ENCODE measurements at places on chromosomes 5 and 9. TPM values are rescaled to one million over a fixed set of nuclear protein-coding genes. Genes with fewer than 3 reads are reported as not detected.

GRCh38 chr9:136858844-136859757 lies 7.0 kb downstream of the MAMDC4 start:
- peak; percentile 13 for DNase-seq

DNA sequence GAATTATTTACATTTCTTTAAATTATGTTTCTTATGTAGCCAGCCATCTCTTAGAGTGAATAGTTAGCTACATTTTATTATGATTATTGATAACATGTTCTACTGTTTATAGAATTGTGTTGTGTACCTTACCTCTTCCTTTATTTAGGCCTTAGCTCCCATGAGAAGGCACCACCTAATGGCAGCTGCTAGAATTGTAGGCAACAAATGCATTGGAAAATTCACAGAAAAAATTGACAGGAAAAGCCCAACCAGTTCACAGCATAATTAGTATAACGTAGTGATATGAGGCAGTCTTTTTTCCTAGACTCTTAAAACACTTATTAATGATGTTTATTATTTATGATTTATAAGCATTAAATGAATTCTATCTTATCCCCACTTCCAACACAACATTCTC lies 175.8 kb downstream of the WDR70 start:
- DNase-seq: no peak

- DNase-seq: no peak
These were observed 51.9 kb downstream of the NEK6 start for GRCh38 chr9:124309667-124310084.

CTNNAL1 gene
- 1.5 TPM for total RNA-seq

ZFR gene
- total RNA-seq: 74.6 TPM

DNA sequence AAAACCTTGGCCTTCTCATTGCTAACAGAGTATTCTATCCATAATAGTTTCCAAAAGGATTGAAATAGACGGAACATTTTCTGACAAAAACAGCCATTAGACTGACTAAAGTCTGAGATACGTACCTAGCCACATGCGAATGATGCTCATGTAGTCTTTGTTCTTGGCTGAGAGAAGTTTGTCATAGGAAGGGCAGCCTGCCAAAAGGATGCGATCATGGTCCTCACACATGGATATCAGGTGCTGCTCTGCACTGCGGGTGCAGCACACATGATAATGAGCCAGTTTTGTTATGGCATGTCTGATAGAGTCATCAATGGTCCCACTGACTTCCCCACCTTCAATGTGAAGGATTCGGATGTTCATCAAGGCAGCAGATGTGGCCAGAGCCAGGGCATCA lies 12.3 kb downstream of the GNE start:
- DNase-seq: no peak

GRCh38 chr9:121582641-121583040 lies 68.8 kb upstream of the DAB2IP start:
- no peak for DNase-seq

ASS1 gene
- not detected for total RNA-seq

DNA sequence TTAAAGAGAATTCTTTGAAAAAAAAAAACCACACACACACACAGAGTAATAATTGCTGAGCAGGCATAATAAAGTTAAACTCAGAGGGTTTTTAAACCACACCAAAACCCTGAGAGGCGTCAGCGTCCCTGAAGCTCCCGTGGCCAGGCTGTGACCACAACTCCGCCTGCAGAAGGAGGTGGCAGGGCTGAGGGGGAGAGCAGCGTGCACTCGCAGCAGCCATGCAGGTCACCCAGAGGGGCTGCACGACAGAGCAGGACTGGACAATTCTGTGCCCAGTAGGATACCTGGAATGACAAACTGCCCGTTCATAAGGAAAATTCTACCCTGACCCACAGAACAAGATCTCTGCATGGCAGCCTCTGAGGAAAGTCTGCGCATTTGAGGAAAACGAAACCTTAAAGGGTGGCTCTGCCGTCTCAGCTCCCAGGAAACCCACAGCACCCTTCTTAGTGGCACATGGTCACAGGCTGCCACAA lies 44.0 kb downstream of the ROR2 start:
- peak; percentile 7 for DNase-seq

ANKRD31 gene
- total RNA-seq: 0.10 TPM

PCDHGA2 gene
- total RNA-seq: 0.07 TPM

DNA sequence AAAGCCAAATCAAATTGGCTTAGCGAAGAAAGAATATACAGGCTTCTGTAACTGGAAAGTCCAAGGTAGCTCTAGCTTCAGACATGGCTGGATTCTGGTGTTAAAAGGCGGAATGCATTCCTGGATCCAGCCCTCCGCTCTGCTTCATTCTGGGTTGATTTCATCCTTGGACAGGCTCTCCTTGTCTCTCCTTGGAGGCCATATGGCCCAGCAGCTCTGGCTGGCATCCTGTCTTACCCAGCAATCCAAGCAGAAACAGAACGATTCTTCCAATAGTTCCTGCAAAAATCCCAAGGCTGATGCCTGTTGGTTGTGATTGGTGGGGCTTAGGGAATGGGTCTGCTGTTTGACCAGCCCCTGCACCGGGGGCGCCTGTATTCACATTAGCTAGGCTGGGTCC lies 37.0 kb upstream of the SAP30L start:
- no peak for DNase-seq

RPS23 gene
- 3,327 TPM for total RNA-seq

DNA sequence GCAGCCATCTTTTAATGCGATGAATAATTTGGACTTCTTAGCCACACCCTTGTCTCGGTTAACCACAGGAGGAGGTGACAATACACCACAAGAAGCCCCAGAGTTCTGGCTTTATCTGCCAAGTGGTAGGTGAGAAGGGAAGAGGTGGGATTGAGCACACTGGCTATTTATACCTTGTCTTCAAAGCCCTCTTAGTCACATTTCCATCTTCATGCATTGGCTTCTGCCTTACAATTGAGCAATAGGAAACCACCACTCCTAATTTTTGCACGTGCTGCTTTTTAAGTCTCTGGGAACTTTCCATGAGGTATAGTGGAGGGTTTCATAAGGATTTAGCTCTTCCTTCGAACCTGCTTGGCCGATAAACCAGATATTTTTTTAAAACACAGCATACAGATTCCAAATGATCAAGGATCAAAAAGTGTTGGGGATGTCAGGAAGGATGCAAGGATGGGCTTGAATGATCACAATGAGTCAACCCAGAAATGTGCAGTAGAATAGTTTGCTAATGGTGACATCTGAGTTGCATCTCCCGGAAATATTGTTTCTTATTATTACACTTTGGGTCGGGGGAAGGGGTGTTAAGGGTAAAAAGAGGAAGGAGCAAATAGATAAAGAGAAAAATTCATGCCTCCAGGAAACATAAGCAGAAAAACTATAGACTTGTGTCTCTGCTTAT lies 25.5 kb downstream of the PLAC8L1 start:
- DNase-seq: no peak

DNA sequence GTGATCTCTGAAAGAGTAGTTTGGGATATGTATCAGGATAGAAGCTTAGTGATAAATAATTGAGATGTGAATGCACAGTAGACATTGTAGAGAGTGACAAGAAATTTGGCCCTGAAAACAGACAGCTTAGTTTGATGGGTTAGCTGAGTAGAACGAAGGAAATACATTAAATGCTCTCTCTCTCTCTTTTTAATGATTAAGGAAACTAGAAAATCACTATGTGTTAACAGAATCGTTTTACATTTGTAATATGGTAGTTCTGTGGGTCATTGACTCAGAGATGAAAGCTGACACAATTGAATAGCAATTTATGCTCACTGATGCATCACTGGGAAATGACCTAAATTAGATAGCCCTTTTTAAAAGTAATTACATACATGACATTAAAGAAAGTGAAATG lies 739.8 kb upstream of the PTPRD start:
- no peak for DNase-seq

- no peak for DNase-seq
These were observed 41.5 kb downstream of the EDIL3 start for GRCh38 chr5:84343171-84343570.

- no peak for DNase-seq
These were observed 183.3 kb upstream of the PUM3 start for GRCh38 chr9:3027210-3027609.

GRCh38 chr9:129583308-129584038 lies 37.4 kb downstream of the C9orf50 start:
- DNase-seq: no peak

DNA sequence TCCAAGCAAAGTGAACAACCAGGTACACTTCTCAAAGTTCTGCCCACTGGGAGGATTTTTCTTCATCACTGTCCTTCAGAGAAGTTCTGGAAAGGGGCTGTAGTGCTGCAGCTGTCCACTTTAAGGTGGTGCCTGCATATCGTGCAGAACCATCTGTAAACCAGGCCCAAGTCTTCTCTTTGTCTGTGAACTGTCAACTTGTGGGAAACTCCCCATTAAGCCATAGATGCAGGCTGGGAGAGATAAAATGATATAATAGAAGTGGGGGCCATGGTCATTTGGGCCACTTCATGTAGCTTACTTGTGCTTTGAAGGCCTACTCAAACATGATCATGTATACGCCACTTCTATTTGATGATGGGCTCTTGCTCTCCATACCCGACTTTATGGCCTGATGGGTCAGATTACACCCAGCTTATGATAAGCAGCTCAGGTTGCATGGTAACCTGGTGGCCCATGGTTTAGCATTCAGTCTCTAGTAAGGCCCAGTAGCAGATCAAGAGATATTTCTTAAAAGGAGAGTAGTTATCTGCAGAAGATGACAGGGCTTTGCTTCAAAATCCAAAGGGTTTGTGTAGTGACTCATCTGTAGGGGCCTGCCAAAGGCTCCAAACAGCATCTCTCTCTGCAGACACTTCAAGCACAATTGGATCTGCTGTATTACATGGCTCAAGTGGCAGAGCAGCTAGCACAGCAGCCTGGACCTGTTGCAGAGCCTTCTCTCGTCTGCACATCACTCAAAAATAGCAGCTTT lies 15.7 kb upstream of the BTF3 start:
- DNase-seq: no peak

ANKRD20A1 gene
- 1.3 TPM for total RNA-seq

PCDHGA5 gene
- total RNA-seq: 1.7 TPM

ANKH gene
- total RNA-seq: 71.3 TPM

DNA sequence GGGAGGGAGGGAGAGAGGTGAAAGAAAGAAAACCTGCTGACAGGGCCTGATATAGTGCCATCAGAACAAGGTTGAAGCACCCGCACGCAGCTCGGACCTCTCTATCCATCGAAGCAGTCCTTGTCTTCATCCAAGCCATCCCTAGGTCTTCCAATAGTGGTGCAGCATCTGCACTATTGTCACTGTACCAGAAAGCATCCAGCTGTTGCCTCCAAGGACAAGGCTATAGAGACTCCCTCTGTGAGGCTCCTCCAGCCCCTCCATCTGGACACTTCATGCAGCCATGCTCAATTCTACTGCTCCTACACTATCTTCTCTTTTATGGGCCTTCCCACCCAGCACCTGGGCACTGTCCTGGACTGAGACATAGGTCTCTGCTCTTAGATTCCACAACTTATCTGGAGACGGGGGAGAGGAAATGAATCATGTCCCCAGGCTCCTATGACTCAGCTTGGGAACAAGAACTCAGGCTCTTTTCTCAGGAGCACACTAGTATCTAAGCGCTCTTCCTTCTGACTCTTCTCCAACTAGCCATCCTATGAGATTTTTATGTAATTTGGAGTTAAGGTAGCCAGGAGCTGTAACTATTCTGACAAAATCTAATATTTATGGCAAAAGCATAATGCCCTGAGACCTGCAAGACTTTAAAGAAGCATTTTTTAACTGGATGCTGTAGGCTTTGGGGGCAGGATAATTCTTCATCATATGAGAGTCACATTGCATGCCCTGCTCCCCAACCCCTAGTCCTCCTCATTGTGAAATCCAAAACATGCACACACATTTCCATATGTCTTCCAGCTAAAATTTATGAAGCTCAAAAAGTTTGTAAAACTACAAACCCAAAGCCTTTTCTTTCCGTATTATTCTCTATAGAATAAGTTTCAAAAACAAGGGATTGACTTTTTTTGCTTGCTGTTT lies 446.8 kb downstream of the CCDC171 start:
- no peak for DNase-seq

DNA sequence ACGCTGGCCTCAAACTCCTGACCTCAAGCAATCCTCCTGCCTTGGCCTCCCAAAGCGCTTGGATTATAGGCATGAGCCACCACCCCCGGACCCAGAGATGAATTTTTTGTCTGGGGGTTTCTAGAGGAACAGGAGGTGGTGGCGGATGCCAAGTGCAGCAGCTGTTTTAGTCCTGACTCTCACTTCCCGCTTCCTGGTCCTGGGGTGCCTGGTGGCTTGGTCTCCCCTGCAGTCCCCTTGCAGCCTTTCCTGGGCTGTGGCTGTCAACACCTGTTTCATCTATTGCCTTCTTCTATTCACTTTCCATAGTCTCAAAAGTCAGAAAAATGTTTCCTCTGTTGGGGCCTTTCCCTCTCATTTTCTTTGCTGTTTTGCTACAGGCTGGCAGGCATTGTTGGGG lies 6.5 kb upstream of the NHP2 start:
- no peak for DNase-seq

TTC23L gene
- 1.4 TPM for total RNA-seq

GRCh38 chr5:137733006-137733405 lies 2.9 kb downstream of the KLHL3 start:
- DNase-seq: no peak

- no peak for DNase-seq
These were observed 639.7 kb downstream of the CCDC171 start for GRCh38 chr9:16192403-16193017.

GRCh38 chr9:36276781-36277181 lies 18.5 kb upstream of the GNE start:
- DNase-seq: no peak

IL13 gene
- total RNA-seq: not detected

GRCh38 chr5:38018016-38018415 lies 178.2 kb upstream of the GDNF start:
- DNase-seq: no peak

- no peak for DNase-seq
These were observed 128.4 kb downstream of the ADAMTS12 start for GRCh38 chr5:33763435-33763834.

GRCh38 chr9:113574441-113575262 lies 111.1 kb downstream of the RGS3 start:
- no peak for DNase-seq

PCDHGB6 gene
- 2.2 TPM for total RNA-seq

MRPL50 gene
- total RNA-seq: 16.6 TPM

- DNase-seq: no peak
These were observed 41.9 kb upstream of the TEX48 start for GRCh38 chr9:114723931-114724330.

DNA sequence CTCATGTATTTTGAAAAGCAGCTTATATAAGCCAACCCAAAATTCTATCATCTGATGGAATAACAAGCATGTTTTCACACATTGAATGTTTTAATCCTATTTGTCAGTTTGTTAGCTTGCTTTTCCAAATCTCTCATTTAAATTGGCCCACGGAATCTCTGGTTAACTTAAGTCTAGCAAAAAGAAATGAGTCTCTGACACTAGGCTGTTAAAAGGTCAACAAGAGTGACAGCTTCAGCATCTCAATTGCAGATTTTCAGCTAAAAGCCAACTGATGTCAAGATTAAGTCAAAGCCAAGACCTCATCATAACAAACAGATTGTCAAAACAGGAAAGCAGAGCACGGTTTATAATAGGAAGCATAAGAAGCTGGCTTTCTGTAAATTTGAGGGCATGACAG lies 49.4 kb upstream of the CDH9 start:
- DNase-seq: no peak

- no peak for DNase-seq
These were observed 380.8 kb downstream of the SPATA31D1 start for GRCh38 chr9:82369251-82369945.
